ENCODE measurements at places on chromosomes 7 and 10. TPM values are rescaled to one million over a fixed set of nuclear protein-coding genes. Genes with fewer than 3 reads are reported as not detected.

NUTM2B gene
- polyA plus RNA-seq = not detected

DNA sequence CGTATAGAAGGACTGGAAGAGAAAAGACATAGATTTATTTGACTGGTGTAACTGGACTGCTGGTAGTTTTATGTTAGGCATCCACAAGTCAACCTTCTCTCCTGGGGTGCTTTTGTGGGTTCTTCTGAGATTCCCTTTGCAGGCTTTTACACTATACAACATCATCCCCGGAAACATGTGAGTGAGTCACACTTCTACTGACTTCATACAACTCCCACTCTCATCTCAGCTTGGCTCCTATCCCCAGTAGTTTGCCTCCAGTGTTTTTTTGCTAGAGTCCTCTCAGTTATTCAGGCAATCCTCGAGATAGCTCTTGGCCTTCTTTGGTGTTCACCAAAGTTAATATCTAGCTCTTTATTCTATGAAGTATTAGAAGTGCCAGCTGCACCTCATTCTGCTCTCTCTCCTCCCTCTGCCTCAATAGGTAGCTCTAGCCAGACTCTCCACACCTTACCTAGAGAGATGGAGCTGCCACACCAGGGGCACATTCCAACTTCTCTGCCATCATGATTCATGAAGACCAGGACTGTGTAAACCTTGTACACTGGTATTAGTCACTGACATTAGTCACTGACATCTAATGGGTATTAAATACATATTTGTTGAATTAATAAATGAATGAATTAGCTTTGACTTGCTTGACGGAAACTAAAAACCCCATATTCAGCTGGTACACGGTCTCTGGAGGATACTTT lies 281.9 kb downstream of the PPP1R3A start:
- peak; percentile 30 for DNase-seq

GPR37 gene
- 11.2 TPM for polyA plus RNA-seq

CAMK2B gene
- 0.12 TPM for polyA plus RNA-seq

- no peak for DNase-seq
Observed at GRCh38 chr10:92407305-92408016, 116.5 kb downstream of the MARCHF5 start.

- DNase-seq = no peak
Observed at GRCh38 chr10:109819807-109820206, 103.5 kb downstream of the XPNPEP1 start.

- no peak for DNase-seq
Observed at GRCh38 chr10:124344266-124344590, 74.5 kb downstream of the OAT start.

GRCh38 chr10:123136221-123136805 lies 543 bp downstream of the HMX3 start:
- no peak for DNase-seq

GRCh38 chr10:132184816-132185593 lies 1.7 kb upstream of the DPYSL4 start:
- no peak for DNase-seq

GRCh38 chr7:3301831-3302618 lies 973 bp downstream of the SDK1 start:
- DNase-seq = no peak

SPAG6 gene
- not detected for polyA plus RNA-seq

VAX1 gene
- not detected for polyA plus RNA-seq

CYP2C9 gene
- polyA plus RNA-seq = not detected

DNA sequence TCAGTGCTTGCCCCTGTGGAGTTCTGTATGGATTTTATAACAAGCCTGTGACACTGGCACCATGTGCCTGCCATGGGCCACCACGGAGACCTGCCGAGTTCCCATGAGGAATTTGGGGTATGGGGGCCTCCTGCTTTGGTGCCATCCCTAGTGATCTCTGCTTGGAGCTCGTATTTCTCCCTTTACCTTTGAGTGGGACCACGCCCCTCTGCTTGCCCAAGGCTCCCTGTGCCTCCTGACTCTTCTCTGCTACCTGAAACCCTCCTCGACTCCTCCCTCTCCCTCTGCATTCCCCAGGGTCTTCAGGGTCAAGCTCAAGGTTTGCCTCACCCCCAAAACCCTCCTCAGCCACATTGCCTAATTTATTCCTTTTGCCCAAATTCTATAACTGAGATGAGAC lies 225.0 kb downstream of the BUB3 start:
- no peak for DNase-seq

GRCh38 chr10:11757821-11758463 lies 15.8 kb downstream of the ECHDC3 start:
- DNase-seq = peak; percentile 43

GRM3 gene
- not detected for polyA plus RNA-seq

OR2A1 gene
- not detected for polyA plus RNA-seq

IGF2BP3 gene
- polyA plus RNA-seq = 78.5 TPM

Measured in AG04450 (cell line).